Placental pericyte (primary cell): ENCODE measurements at places on chromosomes 2 and 18. TPM values are rescaled to one million over a fixed set of nuclear protein-coding genes. Genes with fewer than 3 reads are reported as not detected.

PMS1 gene
- 24.1 and 24.5 TPM in 2 replicates for total RNA-seq

LHCGR gene
- not detected in 2 replicates for total RNA-seq

LIMS4 gene
- total RNA-seq, result 18.6 and 22.8 TPM in 2 replicates

TYMS gene
- total RNA-seq, result 5.7 and 35.1 TPM in 2 replicates

MC2R gene
- total RNA-seq, result not detected in 2 replicates

SOWAHC gene
- 5.0 and 14.0 TPM in 2 replicates for total RNA-seq

PRKAG3 gene
- total RNA-seq, result not detected in 2 replicates

REG3G gene
- total RNA-seq, result not detected in 2 replicates

XIRP2 gene
- under 0.01 and 1.9 TPM in 2 replicates for total RNA-seq

KLHL14 gene
- total RNA-seq, result not detected in 2 replicates

C2orf72 gene
- 0.66 TPM in 1 of 2 replicates, not detected in the other for total RNA-seq

FAM117B gene
- total RNA-seq, result 2.6 and 11.2 TPM in 2 replicates

TWIST2 gene
- 30.4 and 66.4 TPM in 2 replicates for total RNA-seq

GPR75 gene
- total RNA-seq, result 1.3 and 4.9 TPM in 2 replicates

CRYGD gene
- total RNA-seq, result not detected in 2 replicates

NCKAP5 gene
- total RNA-seq, result 6.3 and 21.6 TPM in 2 replicates

SERPINB3 gene
- total RNA-seq, result not detected in 2 replicates

LRRC30 gene
- not detected in 2 replicates for total RNA-seq

DNAH6 gene
- under 0.01 TPM in 2 replicates for total RNA-seq

TDRD15 gene
- not detected in 2 replicates for total RNA-seq

IL36A gene
- not detected in 2 replicates for total RNA-seq

ROCK1 gene
- 28.0 and 46.0 TPM in 2 replicates for total RNA-seq

CXCR1 gene
- total RNA-seq, result not detected in 2 replicates

GCG gene
- not detected in 2 replicates for total RNA-seq

STPG4 gene
- total RNA-seq, result 0.66 and 1.6 TPM in 2 replicates

GKN2 gene
- 0.22 TPM in 1 of 2 replicates, not detected in the other for total RNA-seq
